ENCODE measurements at places on chromosomes 5 and 9.

- no peak for DNase-seq
Observed at GRCh38 chr5:43037636-43038495, 2.3 kb downstream of the ANXA2R start.

DNA sequence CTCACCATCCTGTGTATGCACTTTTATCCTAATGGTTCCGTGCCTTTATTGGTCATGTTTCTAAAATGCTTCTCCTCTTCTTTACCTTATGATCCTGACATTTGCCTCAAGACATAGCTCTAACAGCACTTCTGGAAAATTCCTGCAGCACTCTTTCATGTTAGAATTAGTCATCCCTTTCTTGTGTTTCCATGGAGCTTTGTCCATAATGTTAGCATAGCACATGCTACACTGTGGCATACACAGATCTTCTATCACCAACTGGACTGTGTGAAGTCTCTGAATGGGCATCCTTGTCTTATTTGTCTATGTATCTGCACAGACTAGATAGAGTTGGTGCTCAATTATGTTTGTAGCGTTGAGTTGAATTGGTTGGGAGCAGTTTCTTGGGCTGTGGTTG, 2.0 kb downstream of the SCGB3A2 start:
- DNase-seq = no peak

DNA sequence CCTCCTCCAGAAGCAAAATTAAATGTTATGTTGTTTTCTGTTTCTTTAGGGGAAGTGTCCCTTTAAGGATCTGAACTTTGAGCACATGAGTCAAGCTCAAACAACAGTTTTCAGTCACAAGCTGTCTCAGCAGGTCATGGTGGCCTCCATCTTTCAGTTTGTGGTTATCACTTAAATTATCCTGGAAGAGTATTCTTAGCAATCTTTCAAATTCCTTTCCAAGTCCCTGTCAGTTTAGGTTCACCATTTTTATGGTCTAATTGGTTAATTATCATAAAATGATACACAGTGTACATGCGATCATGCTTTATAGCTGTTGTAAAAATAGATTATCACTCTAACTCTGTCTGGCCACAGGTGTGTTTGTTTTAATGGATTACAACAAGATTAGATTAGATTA, 43.1 kb upstream of the SELENOP start:
- no peak for DNase-seq

- peak; percentile 94 for DNase-seq
Observed at GRCh38 chr5:77133061-77133758, 46.1 kb upstream of the ZBED3 start.

GRCh38 chr9:126301985-126302603, 24.5 kb upstream of the MVB12B start:
- peak; percentile 32 for DNase-seq

- DNase-seq = no peak
Observed at GRCh38 chr5:119071561-119071995, 691 bp downstream of the DMXL1 start.

GRCh38 chr9:12889402-12890106, 114.7 kb downstream of the LURAP1L start:
- DNase-seq = no peak

DNA sequence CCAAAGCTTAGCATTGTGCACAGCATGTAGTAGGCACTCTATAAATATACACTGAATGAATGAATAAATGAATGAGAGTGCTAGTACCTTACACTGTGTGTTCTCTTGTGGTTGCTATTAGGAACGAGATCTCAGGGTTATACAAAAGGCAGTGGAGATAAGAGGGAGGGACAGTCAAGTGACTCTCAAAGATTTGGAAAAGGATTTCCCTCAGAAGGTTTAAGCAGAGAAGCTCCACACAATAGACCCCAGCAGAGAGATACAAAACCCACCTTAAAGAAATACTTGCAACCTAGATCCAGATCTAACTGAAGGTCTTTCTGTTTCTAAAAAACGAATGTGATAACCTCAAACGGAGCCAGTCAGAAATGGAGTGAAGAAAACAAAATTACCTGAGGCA, 11.8 kb upstream of the EFNA5 start:
- no peak for DNase-seq

- no peak for DNase-seq
Observed at GRCh38 chr9:135039266-135039870, 48.1 kb upstream of the OLFM1 start.

DNA sequence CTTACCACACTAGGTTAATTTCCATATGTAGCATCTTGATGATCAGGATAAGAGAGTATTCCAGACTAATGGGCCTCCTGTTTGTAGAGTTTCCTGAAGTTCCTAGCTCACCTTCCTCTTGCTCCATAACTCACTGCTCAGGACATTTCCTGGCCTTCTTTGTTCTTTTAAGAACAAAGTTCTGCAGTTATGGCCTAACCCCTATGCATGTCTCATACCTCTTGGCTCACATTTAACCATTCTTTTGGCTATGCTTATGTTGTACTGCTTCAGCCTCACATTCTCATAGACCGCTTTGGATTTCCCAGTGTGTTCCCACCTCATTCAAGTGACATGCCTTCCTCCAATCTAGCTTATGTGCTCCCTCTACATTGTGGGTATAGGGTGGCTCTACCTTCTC, 40.5 kb upstream of the HMGCS1 start:
- no peak for DNase-seq

- no peak for DNase-seq
Observed at GRCh38 chr9:2583308-2584013, 38.1 kb upstream of the VLDLR start.

DNA sequence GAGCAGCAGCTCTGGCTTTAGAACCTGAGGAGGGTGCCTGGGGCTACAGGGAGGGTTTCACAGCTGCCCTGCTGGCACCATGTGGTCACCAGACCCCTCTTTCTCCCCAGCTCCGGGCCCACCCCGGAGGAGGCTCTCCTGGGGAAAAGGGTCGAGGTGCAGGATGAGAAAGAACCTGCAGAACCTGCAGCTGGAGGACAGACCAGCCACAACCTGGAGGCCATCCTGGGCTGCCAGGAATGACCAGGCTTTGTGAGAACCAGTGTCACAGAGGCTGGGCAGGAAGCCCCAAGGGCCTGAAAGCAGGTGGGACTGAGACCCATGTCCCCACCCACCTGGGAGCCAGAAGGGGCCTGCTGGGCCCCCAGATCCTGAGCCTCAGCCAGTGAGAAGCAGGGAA, 23.0 kb downstream of the SEMA4D start:
- DNase-seq = no peak

DNA sequence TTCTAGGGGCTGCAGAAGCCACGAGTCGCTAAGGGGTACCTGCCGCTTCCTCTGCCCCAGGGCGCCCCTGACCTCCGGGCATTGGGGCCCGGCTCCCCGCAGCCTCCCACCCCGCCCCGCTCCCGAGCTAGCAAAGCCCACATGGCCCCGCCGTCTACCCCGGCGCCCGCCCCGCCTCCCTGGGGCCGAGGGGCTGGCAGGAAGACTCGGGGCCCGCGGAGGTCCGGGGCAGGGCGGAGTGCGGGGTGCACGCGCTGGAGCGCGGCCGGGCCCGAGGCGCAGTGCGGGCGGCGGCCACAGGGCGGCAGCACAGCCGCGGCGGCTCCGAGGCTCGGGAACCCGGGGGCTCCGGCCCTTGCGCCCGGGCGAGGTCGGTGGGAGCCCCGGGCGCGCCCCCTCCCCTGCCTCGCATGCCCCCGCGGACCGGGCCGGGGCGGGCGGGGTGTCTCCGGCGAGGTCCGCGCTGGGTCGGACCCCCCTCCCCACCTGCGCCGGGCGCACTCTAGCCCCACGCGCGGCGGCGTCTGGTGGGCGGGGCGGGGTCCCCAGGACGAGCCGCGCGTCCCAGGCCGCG, 6.7 kb downstream of the NRARP start:
- DNase-seq = no peak

- no peak for DNase-seq
Observed at GRCh38 chr5:52107210-52107905, 680.4 kb upstream of the ITGA1 start.

DNA sequence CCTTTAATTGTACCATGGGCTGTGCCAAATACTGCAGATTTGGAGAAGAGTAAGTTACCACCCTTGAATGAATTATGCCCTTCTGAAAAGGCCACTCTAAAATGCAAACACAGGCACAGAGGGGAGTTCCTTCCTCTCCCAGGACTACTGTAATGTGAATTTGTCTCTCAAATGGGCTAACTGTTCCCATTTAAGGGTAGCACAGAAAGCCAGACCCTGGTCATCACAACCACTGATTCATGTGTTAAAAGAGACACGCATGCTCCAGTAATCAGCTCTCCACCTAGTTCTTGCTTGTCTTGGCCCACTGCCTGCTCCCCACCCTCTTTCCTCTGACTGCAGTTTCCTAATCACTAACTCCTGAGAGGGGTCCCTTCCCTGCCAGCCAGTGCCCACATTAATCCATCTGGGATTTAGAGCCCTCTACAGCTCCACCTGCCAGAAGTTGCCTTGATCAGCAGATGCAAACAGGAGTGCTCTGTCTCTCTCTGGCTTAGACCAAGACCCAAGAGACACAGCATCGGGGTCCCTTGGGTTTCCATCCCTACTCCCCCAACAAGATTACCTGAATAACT, 382.4 kb downstream of the TMEM167A start:
- DNase-seq = no peak

GRCh38 chr5:103360475-103360874, 101.9 kb downstream of the MACIR start:
- DNase-seq = no peak

GRCh38 chr5:59874675-59875074, 18.9 kb downstream of the PDE4D start:
- DNase-seq = no peak

GRCh38 chr9:97786341-97786740, 66.7 kb upstream of the FOXE1 start:
- no peak for DNase-seq

DNA sequence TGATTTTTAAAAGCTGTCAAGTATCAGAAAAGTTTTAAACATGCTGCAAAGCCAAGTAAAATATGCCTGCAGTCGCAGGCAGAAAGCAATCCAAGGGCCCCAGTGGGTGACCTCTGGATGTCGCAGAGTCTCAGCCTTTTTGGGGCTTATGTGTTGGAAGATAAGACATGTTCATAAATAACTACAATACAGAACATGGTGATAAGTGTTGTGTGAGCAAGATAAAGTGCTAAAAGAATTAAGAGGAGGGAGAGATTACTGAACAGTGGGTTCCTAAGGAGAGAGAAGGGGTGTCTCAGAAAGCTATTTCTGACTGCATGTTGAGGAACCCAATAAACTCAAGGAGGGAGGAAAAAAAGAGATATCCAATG, 78.9 kb upstream of the ADRB2 start:
- DNase-seq = no peak

GRCh38 chr5:31990081-31990650, 184.0 kb downstream of the GOLPH3 start:
- no peak for DNase-seq

- no peak for DNase-seq
Observed at GRCh38 chr9:113399646-113400200, 1.4 kb downstream of the ALAD start.

DNA sequence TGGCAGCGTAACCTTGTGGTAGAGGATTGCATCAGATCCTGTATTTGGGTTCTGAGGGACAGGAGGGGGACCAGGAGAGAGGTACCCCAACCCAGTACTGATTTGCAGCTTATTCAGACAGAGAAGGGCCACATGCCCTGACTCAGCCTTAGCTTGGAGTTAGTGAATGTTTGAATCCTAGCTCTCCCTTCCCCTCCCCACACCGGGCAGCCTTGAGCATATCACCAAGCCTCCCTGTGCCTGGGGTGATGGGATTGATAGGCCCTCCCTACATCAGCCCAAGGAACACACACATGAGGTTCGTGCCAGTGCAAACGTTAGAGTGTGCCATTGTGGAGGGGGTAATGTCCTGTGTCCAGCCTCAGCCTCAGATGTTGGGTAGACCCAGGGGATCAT, 71.9 kb downstream of the AMBP start:
- no peak for DNase-seq

- DNase-seq = no peak
Observed at GRCh38 chr9:1434052-1434767, 384.1 kb downstream of the DMRT2 start.

DNA sequence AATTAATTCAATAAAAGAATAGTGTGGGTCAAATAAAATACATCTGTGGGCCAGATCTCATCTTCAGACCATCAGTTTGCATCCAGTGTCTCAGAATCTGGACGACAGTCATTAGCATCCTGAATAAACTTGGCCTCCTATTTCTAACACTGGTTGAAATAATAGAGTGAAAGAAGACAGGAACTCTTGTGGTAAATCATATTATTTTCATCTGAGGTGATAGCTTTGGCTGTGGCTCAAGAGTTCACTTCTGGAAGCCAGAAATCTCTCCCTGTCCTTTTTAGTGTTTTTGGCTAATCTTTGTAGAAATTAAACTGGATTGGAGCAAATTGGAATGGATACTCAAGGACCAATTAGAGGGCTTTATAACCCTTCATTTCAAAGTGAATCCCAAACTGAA, 63.4 kb upstream of the HMHB1 start:
- no peak for DNase-seq

DNA sequence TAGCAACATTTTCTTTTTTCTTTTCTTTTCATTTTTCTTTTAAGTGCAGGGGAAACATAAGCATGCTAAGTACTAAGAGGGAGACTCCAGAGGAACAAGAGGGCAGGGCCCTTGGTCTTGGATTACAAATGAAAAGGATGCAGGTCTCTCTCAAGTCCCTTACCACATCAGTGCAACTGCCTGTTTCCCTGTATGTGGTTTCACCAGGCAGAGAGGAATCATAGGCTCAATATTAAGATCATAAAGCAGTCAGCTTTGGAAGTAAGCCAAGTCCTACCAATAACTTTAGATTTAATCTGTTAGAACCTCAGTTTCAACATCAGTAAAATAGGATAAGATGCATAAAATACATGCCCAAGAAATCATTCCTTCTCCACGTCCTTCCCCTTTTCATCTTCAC, 422.7 kb upstream of the PAPPA start:
- no peak for DNase-seq

- no peak for DNase-seq
Observed at GRCh38 chr9:133955821-133956411, 36.2 kb downstream of the VAV2 start.

DNA sequence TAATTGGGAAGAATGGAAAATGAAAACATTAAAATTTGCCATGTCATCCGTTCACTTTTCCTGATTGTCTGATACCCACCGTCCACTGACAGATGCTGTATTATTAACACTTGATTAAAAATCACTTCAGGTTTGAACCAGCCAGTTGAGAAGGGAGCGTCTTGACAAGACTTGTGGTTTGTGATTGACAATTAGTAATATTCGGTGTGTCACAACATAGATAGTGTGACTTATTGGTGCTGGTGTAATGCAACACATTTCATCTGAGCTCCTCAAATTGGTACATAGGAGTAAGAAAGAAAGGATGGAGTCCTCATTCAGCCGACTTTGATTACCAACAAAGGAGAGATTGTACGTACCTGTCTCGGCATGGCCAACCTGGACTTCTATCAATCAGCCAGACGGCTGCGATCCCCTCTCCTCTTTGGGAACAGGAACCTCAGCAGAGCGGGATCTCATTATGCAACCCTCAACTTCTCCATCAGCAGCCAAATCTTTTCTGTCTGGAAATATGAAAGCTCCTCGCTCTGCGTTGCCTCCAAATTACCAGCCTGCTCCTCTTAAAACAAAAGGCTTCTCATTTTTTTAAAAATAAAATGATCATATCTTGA, 211.7 kb upstream of the MVB12B start:
- DNase-seq = no peak

GRCh38 chr5:141740885-141741284, 58.9 kb upstream of the ARAP3 start:
- DNase-seq = no peak

Measured in GM04504 (cell line).